ENCODE measurements at places on chromosomes 5 and 9.

- DNase-seq: no peak
These were observed 39.5 kb downstream of the PTGES start for GRCh38 chr9:129713402-129713679.

DNA sequence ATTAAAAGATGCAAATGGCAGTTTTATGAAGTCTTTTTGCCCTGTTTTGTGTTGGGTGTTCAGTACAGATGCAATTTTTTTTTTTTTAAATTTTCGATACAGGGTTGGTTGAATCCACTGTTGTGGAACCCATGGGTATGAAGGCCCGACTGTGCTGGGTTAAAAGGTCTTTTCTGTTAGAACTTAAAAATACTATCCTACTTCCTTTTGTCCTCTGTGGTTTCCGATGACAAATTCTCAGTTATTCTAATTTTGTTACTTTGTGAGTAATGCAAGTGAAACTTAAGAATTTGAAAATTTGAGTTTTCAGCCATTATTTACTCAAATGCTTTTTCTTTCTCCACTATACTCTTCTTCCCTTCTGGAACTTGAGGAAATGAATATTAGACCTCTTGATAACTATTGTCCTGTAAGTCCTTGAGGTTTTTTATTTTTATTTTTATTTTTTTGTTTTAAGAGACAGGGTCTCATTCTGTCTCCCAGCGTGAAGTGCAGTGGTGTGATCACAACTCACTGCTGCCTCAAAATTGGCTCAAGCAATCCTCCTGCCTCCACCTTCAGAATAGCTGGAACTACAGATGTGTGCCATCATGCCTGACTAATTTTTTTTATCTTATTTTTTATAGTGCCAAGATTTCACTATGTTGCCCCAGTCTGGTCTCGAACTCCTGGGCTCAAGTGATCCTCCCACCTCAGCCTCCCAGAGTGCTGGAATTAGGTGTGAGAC, 67.5 kb downstream of the ZCCHC7 start:
- DNase-seq: no peak

- DNase-seq: no peak
These were observed 455.0 kb upstream of the CLINT1 start for GRCh38 chr5:158313733-158314464.

DNA sequence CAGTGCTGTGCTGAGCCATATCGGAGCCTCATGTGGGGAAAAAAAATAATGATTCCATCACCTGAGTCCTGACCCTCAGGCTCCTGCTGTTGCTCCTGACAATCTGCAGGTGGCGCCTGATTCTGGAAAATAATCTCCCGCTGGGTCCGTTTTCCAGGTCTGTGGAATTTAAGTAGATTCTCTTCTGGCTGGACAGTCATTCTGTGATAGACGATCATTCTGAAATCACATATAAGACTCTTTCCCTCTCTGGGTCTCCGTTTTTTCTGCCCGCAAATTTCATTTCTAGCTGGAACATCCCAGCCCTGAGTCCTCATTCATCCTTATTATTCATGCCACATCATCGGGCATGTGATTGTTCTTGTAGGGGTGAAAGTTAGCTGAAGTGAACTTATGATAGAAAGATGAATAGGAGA, 22.1 kb upstream of the STXBP1 start:
- no peak for DNase-seq

- DNase-seq: no peak
These were observed 342.8 kb downstream of the GABRG2 start for GRCh38 chr5:162410365-162410764.

DNA sequence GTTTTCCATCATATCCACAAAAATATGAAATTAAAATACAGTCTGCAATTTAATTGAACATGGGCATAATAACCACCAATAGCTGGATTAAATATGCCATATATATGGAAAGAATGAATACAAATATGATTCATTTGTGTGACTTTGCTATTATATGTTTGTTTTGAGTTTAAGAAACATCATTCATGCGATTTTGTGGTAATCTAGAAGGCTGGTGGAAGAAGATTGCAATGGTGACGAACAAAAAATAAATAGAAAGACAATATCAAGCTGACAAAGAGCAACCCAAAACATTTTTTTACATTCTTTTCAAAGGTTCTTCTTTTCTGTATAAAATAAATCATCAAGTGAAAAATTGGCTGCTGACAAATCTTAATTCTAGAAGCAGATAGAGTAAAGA, 610.0 kb downstream of the MAT2B start:
- DNase-seq: no peak

GRCh38 chr9:131100445-131100844, 4.1 kb downstream of the AIF1L start:
- no peak for DNase-seq

DNA sequence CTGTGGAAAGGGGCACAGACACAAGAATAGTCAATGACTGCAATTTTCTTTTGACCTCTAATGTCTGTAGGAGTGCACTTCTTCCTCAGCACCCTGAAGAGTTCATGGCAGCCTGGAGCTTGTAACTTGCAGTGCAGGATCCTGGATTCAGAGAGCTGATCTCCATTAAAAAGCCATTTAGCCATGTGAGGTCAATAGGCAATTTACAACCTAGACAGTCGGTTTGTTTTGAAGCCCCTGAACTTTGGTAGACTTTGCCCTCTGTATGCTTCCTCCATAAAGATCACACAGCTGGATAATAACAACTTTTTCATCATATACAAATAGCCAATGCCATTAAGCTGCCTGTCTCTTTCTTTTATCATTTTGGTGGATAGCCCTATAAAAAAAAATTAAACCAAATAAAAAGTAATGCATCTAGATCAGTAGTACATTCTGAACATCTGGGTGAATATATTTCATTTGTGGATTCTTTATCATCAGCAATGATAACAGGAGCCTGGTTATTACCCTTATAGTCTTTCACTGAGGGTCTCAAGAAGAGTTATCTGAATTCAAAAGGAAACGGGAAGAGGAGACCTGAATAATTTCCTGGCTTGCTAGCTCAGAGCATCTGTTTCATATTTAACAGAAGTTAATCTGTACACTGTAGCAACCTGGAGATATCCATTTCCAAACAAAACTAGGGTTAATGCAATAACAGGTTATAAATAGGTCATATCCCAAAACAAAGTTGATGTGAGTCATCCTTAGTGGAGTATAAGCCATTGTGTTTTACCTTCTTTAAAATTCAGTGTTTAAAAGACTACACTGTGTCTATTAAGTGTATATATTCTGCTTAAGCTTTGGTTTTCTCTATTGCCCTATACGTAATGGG, 193.8 kb upstream of the ACTBL2 start:
- DNase-seq: no peak

DNA sequence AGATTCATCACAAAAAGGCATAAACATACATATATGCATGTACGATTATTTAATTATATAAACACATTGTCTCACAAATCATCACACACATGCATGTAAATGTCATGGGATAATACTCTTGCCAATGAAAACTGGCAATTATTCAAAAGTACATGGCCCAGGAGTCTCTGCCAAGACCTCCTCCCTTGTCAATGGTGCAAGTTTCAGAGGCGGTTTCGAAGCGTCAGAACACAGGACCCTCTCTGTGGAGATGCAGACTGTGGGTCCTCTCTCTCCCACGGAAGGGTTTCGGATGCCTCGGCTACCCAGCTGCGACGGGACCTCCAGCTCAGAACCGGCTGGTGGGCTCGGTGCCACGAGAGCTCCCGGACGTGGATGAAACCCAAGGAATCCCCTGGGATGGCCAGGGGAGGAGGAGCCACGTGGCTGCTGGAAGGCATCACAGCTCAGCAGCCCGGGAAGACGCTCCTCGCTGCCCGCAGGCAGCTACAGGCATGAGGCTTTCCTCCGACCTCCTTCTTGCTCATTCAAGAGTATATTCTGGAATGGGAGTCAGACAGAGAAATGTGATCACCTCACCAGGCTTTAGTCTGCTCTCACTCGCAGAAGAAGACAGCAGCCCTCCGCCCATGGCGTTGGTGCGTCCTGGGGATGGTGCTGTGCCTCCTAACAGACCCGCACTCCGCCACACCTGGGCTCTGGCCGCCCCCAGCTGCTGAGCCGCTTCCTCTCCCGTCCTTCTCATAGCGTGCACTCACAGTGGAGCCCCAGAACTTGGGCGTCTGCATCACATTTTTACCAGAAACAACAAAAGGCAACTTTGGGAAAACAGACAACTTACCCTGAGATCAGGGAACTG, 308.8 kb downstream of the IRX2 start:
- DNase-seq: no peak

All from AG09309 (cell line).